BE2C (cell line): ENCODE measurements at places on chromosomes 4 and X.

DNA sequence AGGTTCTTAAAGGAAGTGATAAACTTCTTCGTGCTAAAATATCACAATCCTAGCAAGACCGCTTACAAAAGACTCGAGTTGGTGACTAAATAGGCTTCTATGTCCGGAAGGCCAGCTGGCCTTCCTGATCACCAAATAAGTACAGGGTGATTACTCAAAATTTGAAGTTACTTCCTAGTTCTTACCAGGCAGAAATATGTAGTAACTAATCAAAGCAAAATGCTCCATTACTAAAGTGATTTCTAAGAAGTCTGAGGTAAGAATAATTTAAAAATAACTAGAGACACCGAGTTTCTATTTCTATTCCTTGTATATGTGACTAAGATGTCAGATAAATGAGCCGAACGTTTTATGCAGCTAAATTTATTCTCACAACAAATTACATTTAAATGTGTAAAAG, 62.2 kb downstream of the NSUN7 start:
- DNase-seq = no peak

DNA sequence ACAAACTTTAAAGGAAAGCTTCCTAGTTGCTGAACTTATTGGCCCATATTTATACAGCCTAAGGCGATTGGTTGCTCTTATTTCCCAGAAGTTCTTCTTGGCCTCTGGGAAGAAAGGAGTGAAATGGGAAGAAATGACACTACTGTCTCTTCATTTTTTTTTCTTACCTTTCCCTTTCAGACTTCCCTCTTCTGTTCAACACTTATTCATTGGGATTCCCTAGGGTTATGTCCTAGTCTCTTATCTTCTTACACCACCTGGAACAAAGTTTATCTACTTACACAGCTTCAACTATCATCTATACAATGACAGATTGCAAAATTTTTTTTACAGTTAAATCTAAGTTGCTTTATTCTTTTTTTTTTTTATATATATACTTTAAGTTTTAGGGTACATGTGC, 68.0 kb downstream of the SNX12 start:
- DNase-seq = no peak

DNA sequence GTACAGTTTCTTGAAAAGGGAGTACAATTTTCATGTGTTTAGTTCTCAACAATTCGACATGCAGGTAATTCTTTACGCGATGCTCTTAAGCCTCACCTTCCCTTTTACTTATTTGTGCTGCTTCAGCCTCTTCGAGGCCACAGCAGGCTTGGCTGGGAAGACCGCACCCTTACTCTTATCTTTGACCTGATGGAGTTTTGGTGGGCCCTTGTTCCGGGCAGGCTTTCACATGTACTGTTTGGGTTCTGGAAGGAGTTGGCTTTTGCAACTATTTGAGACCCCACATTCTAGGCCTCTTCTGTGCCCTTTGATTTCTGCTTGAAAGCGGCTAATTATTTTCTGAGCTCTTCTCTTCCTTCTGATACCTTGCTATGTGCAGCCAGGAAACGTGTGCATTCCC, 60.2 kb downstream of the FAM193A start:
- no peak for DNase-seq

GRCh38 chrX:10944136-10944885, 166.8 kb upstream of the HCCS start:
- no peak for DNase-seq
